ENCODE measurements at places on chromosomes 6 and 20.

DNA sequence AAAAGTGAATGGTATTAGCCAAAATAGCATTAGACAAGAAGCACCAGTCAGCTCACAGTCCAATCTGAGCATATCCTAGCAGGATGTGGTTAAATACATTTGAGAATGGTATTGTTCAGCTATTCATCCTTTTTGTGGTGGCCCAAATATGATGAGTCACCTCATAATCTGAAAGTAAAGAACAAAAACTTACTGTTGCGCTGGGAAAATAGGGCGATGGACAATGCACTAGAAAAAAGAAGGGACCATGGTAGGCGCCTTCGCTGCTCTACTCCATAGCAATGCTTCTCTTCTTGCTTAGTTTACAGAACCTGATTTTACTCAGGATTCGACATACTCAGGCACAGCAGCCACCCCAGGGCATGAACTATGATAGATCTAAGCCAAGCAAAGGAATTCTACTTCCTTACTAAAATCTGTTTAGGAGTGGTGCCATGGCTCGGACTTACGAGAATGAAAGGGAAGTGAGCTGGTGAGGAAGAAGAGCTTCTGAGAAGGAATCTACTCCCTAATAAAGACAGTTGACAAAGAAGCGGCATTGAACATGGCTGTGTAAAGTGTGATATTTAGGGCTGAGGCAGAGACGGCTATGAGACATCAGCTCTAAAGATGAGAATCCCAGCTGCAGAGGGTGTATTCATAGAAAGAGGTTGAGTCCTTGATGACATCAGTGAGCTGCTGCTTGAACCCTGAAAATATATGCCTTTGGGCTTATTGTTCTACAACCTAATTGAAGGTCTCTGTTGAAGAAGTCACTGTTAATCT is 16.6 kb upstream of the FBXO9 start:
- no peak for DNase-seq

DNA sequence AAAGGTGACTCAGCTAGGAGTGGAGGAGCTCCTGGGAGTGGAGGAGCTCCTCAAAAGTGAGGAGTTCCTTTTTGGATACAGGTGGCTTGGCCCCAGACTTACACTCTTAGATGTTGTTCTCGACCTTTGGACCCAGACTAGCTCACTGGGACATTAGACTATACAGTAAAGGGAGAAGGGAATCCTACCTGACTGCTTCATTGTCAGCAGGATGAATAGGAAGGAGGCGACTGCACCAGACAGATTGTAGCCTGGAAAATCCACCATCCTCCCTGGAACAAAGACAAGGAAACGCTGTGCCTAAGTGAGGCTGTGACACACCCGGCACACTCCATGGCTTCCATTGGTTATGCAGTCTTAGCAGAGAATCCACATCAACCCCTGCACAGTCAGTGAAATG is at the start of gene BTNL2:
Gene BTNL2 (minus strand): TSS at position 325 of the 400 bp plus-strand sequence. CDS start 58 bp downstream, at position 267.
- no peak for DNase-seq

- no peak for DNase-seq
Measured at GRCh38 chr20:38242848-38243708, 17.5 kb downstream of the KIAA1755 start.

DNA sequence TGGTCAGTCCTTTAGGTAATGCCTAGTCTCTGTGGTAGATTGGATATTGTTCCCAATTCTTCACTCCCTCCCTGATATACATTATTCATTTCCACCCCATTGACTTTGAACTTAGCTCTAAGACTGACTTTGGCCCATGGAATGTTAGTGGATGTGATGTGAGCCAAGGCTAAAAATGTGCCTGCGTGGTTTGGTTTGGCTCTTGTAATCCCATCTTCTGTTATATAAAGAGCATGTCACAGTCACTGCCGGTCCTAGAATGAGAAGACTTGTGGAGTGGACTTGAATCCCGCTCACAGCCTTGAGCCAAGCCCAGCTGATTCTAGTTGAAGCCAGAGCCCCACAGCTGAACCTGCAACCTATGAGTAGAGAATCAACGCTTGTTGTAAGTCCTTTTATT is 23.6 kb upstream of the DNAAF9 start:
- no peak for DNase-seq

DNA sequence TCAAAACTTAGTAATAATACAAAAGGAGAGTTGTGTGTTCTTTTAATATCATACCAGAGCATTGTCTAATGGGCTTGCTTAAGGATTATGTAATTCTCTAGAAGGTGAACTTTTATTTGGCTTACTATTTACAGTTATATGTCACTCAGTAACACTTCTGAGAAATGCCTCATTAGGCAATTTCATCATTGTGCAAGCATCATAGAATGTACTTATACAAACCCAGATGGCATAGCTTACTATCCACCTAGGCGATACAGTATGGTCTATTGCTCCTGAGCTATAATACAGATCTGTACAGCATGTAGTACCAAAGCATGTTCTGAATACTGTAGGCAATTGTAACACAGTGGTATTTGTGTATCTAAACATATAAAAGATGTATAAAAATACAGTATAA is 340.1 kb downstream of the PHF3 start:
- DNase-seq, result no peak

- no peak for DNase-seq
Measured at GRCh38 chr20:15547119-15547518, 1026.1 kb downstream of the KIF16B start.

DNA sequence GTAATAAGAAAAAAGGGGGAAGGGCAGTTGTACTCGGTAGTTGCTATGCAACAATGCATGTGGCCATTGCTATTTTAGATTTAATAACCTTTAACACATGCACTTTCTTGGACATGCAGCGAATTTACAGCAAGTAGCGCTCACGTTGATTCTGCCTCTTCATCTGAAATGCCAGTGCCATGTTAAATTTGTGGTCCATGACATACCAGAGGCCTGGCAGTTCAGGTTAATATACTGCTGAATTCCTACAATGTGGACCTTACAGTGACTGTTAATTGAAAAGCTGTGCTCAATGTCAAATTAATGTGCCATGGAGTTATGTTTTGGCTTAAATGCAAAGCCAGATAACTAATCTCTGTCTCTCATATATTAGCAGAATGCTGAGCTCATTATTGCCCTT is 699.7 kb downstream of the DOK5 start:
- no peak for DNase-seq

DNA sequence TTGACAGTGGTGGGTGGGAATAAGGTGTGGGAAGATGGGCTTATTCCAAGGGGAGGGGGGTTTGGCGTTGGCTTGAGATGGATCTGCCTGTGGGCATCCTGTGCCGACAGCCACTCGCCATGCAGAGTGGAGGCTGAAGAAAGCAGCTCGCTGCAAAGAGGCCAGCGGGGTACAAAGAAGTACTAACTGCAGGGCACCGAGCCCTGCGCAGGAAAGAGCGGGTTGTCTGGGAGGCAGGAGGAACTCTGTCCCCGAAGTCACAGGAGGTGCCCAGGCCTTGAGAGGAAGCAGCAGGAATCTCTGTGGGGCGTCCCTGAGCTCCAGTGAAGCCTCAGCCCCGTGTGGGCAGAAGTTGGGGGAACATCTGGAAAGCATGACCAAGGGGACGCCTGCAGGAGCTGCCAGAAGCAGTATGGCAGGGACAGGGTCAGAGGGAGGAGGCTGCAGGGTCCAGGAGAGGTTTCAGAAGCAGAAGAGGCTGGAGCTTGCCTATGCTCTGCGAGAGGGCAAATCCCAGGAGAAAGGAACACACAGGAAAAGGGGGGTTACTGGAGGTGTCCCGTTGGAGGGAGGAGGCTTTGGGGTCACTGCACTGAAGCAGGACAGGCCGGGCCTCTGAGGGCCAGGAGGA is 77.2 kb downstream of the THBS2 start:
- no peak for DNase-seq

GRCh38 chr6:3277851-3278416 is 19.2 kb downstream of the PSMG4 start:
- DNase-seq, result no peak

- DNase-seq, result no peak
Measured at GRCh38 chr20:57051096-57051495, 215.3 kb downstream of the BMP7 start.

All from stimulated activated CD4-positive, alpha-beta T cell treated with anti-CD3 and anti-CD28 coated beads, Interleukin-4, amount 100 ng/mL, for 1 hour (primary cell).